ENCODE measurements at places on chromosomes 5 and 9. TPM values are rescaled to one million over a fixed set of nuclear protein-coding genes. Genes with fewer than 3 reads are reported as not detected.
A peak's percentile ranks its signal among the peaks of the same experiment; 100 is the strongest.

Gene RBM27
- 18.3 TPM for total RNA-seq

Gene WNT8A
- total RNA-seq: not detected

Gene LMAN2
- 83.9 TPM for total RNA-seq

DNA sequence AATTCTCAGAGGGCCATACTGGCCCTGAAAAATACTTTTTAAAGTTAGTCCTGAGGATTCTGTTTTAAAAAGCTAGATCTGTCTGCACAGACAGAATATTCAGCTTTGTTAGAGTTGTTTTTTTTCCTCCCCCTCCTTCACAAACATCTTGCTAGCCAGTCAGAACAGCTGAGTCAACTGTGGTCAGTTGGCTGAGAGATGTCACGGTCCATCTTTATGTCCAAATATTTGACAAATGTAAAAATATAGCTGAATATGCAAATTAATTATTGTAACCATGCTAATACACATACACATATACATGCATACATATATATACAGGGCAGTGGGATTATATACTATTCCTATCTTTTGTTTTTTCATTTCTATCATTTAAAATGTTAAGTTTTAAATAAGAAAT is 33.9 kb downstream of the UNC13B start:
- DNase-seq: no peak

DNA sequence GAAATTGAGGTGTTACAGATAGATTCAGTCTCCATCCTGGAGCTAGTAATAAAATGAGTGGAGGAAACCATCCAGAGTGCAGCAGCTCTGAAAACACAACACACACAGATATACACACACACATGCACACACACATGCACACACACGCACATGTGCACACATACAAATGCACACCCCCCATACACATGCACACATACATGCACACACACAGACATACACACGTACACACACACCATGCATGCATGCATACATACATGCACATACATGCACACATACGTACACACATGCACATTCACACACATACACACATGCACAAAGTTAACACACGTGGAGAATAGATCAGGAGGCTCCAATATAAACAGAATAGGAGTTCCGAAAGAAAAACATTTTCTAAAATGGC is 21.0 kb upstream of the OBP2B start:
- no peak for DNase-seq

- DNase-seq: no peak
These were observed 395.7 kb downstream of the TMEM161B start for GRCh38 chr5:87872986-87873385.

GRCh38 chr5:124583469-124584350 is 162.7 kb downstream of the ZNF608 start:
- DNase-seq: peak; percentile 26

GRCh38 chr9:134375430-134376385 is 49.5 kb downstream of the RXRA start:
- DNase-seq: no peak

DNA sequence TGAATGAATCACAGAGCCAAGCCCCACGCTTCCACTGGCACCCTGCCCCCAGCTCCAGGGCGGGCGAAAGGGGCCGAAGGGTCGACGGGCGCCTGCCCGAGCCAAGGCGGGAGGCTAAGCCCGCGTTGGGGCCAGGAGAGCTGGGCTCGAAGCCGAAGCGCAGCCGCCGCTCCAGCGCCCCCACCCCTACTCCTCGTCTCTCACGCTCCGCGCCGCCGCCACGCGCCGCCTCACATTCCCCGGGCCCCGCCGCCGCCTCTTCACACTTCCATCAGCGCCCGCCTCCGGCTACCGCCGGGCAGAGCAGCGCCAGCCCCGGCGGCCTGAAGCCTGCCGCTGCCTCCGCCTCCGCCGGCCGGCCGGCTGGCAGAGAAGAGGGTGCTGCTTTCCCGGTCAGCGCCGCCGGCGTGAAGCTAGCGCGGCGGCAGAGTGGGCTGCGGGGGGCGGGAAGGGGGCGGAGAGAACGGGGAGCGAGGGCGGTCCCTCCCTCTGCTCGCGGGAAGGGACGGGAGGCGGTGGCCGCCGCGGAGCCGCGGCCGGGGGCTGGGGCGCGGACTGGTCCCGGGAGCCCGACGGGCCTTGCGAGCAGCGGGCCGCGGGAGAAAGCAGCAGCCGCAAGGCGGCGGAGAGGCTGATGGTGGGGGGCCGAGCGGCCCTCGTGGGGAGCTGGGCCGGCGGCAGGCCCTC is at the start of gene HOMER1:
HOMER1 (minus strand) TSS at position 431 of the 687 bp plus-strand sequence. CDS start 1,360 bp downstream, outside the sequence.
- peak; percentile 74 for DNase-seq

GRCh38 chr5:14714706-14715105 is 50.2 kb downstream of the OTULIN start:
- no peak for DNase-seq

GRCh38 chr9:27561685-27562084 is 11.6 kb downstream of the C9orf72 start:
- DNase-seq: no peak

- DNase-seq: no peak
These were observed 116.1 kb downstream of the SEMA5A start for GRCh38 chr5:9429691-9430215.

DNA sequence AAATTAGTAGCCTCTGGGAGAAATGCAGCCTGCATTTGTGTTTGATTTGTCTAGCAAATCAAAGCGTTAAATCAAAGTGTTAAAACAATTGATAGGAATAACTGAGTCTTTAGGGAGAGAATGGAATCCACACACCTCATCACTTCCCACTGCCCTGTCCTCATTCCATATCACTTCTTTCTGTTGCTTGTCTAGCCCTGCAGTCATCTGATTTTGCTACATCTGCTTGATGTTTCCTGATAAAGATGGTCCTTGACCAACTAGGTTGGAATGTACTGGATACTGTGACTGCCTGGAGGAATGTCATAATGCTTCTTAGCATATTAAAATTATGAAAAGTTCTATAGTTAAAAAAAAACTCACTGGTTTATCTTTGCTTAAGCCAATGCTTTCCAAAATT is 119.9 kb downstream of the DOCK2 start:
- DNase-seq: no peak

- DNase-seq: peak; percentile 42
These were observed 7.8 kb downstream of the LCN10 start for GRCh38 chr9:136734837-136735496.
